ENCODE measurements at places on chromosomes 6 and 20. TPM values are rescaled to one million over a fixed set of nuclear protein-coding genes. Genes with fewer than 3 reads are reported as not detected.

The TRDN gene
- total RNA-seq = not detected

The METTL24 gene
- not detected for total RNA-seq

The LY86 gene
- total RNA-seq = not detected

The CALHM6 gene
- total RNA-seq = not detected

The RNF146 gene
- total RNA-seq = 22.2 TPM

The IRAK1BP1 gene
- 1.5 TPM for total RNA-seq

The TRIM31 gene
- total RNA-seq = 0.51 TPM

The SPACA1 gene
- not detected for total RNA-seq

The PNLDC1 gene
- not detected for total RNA-seq

The TPD52L1 gene
- 0.67 TPM for total RNA-seq

The PCNA gene
- total RNA-seq = 655 TPM

The HFE gene
- 1.9 TPM for total RNA-seq

The SIRPA gene
- 17.6 TPM for total RNA-seq
